ENCODE measurements at places on chromosomes 3 and 15.

- no peak for DNase-seq
These were observed 521.9 kb upstream of the PROK2 start for GRCh38 chr3:72306800-72307341.

GRCh38 chr3:64681827-64682226 lies 6.0 kb downstream of the ADAMTS9 start:
- no peak for DNase-seq

DNA sequence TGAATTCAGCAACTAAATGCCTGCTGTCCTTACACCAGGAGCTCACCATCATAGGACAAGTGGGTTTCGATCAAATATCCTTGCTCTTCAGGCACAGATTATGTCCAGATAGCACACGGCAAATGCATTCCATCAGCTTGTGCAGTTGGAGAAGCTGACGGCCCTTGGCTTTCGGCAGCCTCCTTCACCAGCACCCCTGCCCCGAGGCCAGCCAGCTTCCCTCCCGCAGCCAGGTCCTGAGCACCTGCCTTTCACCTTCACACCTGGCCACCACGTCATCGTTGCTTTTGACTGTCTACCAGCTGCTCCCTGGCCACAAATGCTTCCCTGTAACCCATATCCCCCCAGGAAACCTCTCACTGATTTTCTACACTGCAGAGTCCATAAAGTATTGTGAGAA lies 355.5 kb downstream of the OCA2 start:
- no peak for DNase-seq

- DNase-seq: no peak
These were observed 9.0 kb upstream of the C3orf85 start for GRCh38 chr3:109127553-109127952.

- no peak for DNase-seq
These were observed 276.3 kb upstream of the ARRDC4 start for GRCh38 chr15:97684249-97684648.
